Aortic smooth muscle cell (primary cell): ENCODE measurements at places on chromosomes 1 and 21. TPM values are rescaled to one million over a fixed set of nuclear protein-coding genes. Genes with fewer than 3 reads are reported as not detected.

Gene LCE2B
- not detected in 2 replicates for total RNA-seq

Gene GIPC2
- 0.62 and 0.92 TPM in 2 replicates for total RNA-seq

Gene CD244
- total RNA-seq = not detected in 2 replicates

Gene C1orf226
- under 0.01 TPM in 2 replicates for total RNA-seq
